ENCODE measurements at places on chromosomes 4 and X.

- no peak for DNase-seq
Measured at GRCh38 chr4:87150498-87151261, 69.7 kb downstream of the KLHL8 start.

DNA sequence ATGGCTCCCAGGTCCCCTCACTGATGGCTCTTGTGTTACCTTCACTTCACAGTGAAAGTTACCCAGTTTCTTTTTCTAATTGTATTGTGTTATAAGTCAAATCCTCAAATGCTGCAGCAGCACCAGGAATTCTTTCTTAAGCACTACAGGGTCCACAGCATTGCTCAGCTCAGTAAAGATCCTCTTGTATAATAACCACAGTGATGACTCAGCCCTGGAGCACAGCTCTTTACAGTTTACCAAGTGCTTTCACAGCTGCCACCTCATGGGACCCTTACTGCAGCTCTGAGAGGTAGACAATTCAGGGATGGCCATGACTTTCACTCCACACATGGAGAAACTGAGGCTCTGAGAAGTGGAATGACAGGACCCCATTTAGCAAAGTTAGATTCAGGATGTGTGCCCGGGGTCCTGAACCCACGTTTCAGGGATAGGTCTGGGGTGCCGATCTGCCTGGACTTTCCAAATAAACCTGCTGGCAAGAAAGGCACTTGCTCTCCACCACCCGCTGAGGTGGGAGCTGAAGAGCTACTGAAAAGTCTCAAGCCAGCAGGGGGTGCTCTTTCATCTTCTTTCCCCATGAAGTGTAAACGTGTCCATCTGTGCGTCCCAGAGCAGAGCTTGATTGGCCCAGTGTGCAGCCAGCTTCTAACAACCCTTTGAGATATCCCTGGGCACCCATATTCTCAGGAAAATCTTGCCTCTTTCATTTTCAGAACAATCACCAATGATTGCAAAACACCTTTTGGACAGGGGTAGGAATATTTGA lies 35.7 kb upstream of the GABRQ start:
- DNase-seq: no peak

GRCh38 chr4:103482893-103483292 lies 236.9 kb downstream of the TACR3 start:
- no peak for DNase-seq

DNA sequence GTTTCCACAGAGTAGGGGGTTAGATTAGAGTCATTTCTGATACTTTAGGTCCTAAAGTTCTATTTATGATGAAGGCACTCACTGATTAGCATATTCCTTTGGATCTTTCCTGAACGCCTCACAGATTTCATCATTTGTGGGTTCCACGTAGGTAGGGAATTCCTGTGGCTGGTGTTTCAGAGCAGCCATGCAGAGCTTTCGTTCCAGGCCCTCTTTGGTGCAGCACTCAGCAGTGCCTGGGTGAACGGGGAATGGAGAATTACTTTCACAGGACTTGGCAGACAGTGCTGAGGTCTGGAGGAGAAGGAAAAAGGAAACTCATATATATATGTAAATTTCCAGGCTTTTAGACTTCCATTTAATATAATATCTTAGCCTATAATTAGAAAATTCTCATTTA lies 18.5 kb downstream of the GC start:
- DNase-seq: no peak

GRCh38 chrX:154411981-154412340 lies 622 bp downstream of the TAFAZZIN start:
- DNase-seq: no peak

DNA sequence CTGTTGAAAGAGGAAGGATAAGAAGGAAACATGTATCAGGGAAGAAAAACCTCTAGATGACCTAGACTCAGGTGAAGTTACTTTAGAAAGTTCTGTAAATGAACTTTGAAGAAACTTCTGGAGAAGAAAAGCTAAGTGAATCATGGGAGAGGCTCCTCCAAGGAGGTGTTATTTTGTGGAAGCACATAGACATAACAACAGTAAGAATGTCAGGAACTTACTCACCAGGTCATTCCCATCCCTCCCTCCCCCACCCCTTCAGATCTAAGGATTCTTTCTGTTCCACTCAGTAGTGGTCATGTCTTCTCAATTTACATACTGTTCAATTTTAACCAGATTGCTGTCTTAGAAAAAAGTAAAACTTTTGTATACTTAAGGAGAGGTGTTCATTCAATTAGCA lies 310.5 kb upstream of the DDX53 start:
- DNase-seq: no peak

DNA sequence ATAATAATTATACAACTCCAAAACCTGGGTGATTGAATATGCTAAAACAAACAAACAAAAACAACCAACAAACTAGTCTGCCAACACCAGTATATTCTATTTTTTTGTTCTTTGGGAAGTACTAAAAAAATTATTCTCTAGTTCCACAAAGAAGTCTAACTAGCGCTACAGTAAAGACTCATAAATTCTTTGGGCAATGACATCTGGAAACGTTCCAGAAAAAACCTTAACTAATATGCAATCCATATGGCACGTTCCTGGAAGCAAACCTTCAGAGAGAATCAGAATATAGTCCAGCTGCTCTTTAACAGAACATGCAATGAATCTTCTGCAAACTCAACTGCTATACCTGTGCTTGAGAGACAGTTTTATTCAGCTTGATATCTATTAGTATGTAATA lies 500.1 kb downstream of the TRAM1L1 start:
- no peak for DNase-seq

DNA sequence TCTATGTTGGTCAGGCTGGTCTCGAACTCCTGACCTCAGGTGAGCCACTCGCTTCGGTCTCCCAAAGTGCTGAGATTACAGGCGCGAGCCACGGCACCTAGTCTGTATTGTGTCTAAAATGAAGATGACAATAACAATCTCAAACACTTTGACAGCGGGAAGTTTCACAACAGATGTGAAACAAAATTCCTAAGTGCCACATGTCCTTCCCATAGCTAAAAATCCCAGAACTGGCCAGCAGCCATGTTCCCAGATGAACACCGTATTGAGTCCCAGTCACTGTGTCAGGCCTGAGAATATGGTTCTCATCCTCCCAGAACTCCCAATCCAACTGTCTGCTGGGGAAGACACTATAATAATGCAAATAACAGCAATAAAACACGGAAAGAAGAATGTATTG lies 16.4 kb upstream of the KLHL8 start:
- DNase-seq: no peak

DNA sequence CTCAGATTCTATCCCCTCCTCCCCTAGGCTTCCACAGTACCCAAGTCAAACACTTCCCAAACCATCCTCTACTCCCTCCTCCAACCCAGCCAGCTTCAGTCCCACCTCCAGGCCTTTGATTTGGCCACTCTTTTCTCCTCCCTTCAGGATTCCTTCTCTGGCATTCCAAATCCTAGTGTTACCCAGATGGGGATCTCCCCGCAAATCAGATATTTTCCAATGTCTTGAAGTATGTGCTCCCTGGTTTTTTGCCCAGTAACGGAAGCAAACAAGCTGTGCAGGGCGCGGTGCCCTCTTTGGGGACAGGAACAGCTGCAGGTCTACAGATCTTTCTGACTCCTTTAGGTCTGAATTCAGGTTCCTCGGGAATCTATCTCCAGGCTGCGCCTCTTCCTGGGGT lies 2.2 kb upstream of the SYN1 start:
- no peak for DNase-seq

Data from activated T-helper 1 cell treated with Interleukin-2 at 50 U/mL for 16 hours (primary cell).